A549 treated with Mapracorat at 1 μM for 4 hours (cell line): ENCODE measurements at places on chromosomes 3 and 15. TPM values are rescaled to one million over a fixed set of nuclear protein-coding genes. Genes with fewer than 3 reads are reported as not detected.

Gene TMCO5A
- total RNA-seq, result not detected in 5 replicates

Gene PDZRN3
- 0.19 TPM in 1 of 5 replicates, not detected in the others for total RNA-seq

Gene SERINC4
- 0.07 to 0.08 TPM in 2 of 5 replicates, not detected in the others for total RNA-seq

Gene OSBPL10
- total RNA-seq, result 16.0 to 22.9 TPM (median 18.7 TPM) in 5 replicates

Gene FBXW12
- not detected in 5 replicates for total RNA-seq

Gene TRH
- total RNA-seq, result not detected in 5 replicates

Gene ZIC4
- not detected in 5 replicates for total RNA-seq

Gene ZSCAN2
- 13.0 to 14.5 TPM (median 13.6 TPM) in 5 replicates for total RNA-seq

Gene GASK1A
- 0.06 to 0.08 TPM in 2 of 5 replicates, not detected in the others for total RNA-seq

Gene ALG1L2
- total RNA-seq, result not detected in 5 replicates

Gene SI
- not detected in 5 replicates for total RNA-seq

Gene DBR1
- 11.5 to 14.2 TPM (median 12.2 TPM) in 5 replicates for total RNA-seq

Gene FAM174B
- 6.3 to 9.6 TPM (median 7.3 TPM) in 5 replicates for total RNA-seq

Gene CCDC54
- total RNA-seq, result not detected in 5 replicates

Gene FNDC3B
- total RNA-seq, result 23.5 to 34.9 TPM (median 31.0 TPM) in 5 replicates

Gene OR5H6
- total RNA-seq, result not detected in 5 replicates

Gene UCN2
- total RNA-seq, result 7.3 to 10.4 TPM (median 8.9 TPM) in 5 replicates

Gene PP2D1
- total RNA-seq, result not detected in 5 replicates

Gene VEPH1
- 0.24 to 0.37 TPM (median 0.32 TPM) in 4 of 5 replicates, not detected in the other for total RNA-seq

Gene TMIE
- 0.10 to 0.23 TPM (median 0.13 TPM) in 3 of 5 replicates, not detected in the others for total RNA-seq

Gene CCRL2
- total RNA-seq, result 0.07 to 0.17 TPM (median 0.11 TPM) in 4 of 5 replicates, not detected in the other

Gene C3orf22
- not detected in 5 replicates for total RNA-seq

Gene KCNAB1
- total RNA-seq, result not detected in 5 replicates

Gene SEC22A
- 18.4 to 22.3 TPM (median 20.0 TPM) in 5 replicates for total RNA-seq

Gene C3orf20
- total RNA-seq, result 0.06 to 0.07 TPM in 2 of 5 replicates, not detected in the others

Gene LIPH
- 4.9 to 5.9 TPM (median 5.5 TPM) in 5 replicates for total RNA-seq

Gene MRAS
- total RNA-seq, result 7.7 to 10.5 TPM (median 10.3 TPM) in 5 replicates

Gene MCTP2
- not detected in 5 replicates for total RNA-seq

Gene GATM
- total RNA-seq, result 1.8 to 2.9 TPM (median 2.5 TPM) in 5 replicates

Gene TP63
- 0.10 to 0.48 TPM (median 0.27 TPM) in 5 replicates for total RNA-seq

Gene ZNF717
- total RNA-seq, result 2.3 to 2.9 TPM (median 2.5 TPM) in 5 replicates

Gene TMC3
- total RNA-seq, result not detected in 5 replicates

Gene COLQ
- 0.22 to 0.54 TPM (median 0.28 TPM) in 5 replicates for total RNA-seq

Gene TFRC
- 81.3 to 98.2 TPM (median 87.2 TPM) in 5 replicates for total RNA-seq

Gene RPP25
- 18.9 to 28.4 TPM (median 26.6 TPM) in 5 replicates for total RNA-seq

Gene MITF
- 4.7 to 8.7 TPM (median 6.1 TPM) in 5 replicates for total RNA-seq

Gene CXCR6
- not detected in 5 replicates for total RNA-seq

Gene SLC6A1
- not detected in 5 replicates for total RNA-seq

Gene HIGD2B
- not detected in 5 replicates for total RNA-seq

Gene ST3GAL6
- total RNA-seq, result 0.88 to 1.3 TPM (median 1.1 TPM) in 5 replicates

Gene GNAT1
- total RNA-seq, result 0.05 to 0.31 TPM in 2 of 5 replicates, not detected in the others

Gene CA12
- total RNA-seq, result 156 to 188 TPM (median 179 TPM) in 5 replicates

Gene CELSR3
- 2.8 to 4.7 TPM (median 4.4 TPM) in 5 replicates for total RNA-seq

Gene CEMIP
- total RNA-seq, result 0.82 to 2.0 TPM (median 1.2 TPM) in 5 replicates

Gene GRAMD1C
- total RNA-seq, result 0.34 to 0.63 TPM (median 0.41 TPM) in 5 replicates

Gene SEMA3G
- total RNA-seq, result 0.04 to 0.12 TPM (median 0.06 TPM) in 5 replicates

Gene TRIM42
- total RNA-seq, result not detected in 5 replicates

Gene SCAMP5
- 10.3 to 14.6 TPM (median 12.4 TPM) in 5 replicates for total RNA-seq

Gene TMEM158
- total RNA-seq, result 8.2 to 15.2 TPM (median 12.6 TPM) in 5 replicates

Gene SIDT1
- total RNA-seq, result 0.53 to 0.85 TPM (median 0.63 TPM) in 5 replicates

Gene FOXL2
- total RNA-seq, result 2.6 to 5.1 TPM (median 4.2 TPM) in 5 replicates

Gene GOLGA8G
- not detected in 5 replicates for total RNA-seq
